ENCODE measurements at places on chromosomes 7 and 10. TPM values are rescaled to one million over a fixed set of nuclear protein-coding genes. Genes with fewer than 3 reads are reported as not detected.

DNA sequence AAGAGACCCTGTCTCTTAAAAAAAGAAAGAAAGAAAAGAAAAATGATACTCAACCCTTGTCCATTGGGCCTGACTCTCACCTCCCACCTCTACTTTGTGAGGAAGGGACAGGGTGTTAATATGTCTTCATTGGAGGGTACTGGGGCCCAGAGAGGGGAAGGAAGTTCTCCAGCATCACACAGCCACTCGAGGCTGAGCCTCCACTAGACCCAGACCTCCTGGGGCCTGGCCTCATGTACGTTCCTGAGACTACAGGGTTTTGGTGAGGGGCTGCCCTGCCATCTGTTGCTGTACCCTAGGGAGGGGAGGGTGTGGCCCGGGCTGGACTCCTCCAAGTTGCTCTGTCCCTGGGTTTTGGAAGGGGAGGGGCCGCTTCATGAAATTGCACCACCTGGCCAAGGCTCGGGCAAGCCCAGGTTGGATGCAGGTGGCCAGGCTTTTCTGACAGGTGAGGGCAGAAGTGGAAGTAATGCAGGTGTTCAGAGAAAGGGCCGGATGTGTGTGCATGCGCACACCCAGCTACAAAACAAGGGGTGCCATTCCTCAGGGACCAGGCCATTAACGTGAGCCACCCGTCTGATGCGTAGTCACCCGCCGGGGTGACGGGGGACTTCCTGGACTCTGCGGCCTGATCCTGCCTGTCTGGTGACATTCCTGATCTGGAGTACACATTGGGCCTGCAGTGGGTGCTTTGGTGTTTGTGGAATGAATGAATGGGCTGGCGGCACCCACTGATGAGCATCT lies 21.7 kb downstream of the GTF2IRD1 start:
- peak; percentile 18 for DNase-seq

GRCh38 chr10:19767876-19768275 lies 48.4 kb upstream of the PLXDC2 start:
- no peak for DNase-seq

DNA sequence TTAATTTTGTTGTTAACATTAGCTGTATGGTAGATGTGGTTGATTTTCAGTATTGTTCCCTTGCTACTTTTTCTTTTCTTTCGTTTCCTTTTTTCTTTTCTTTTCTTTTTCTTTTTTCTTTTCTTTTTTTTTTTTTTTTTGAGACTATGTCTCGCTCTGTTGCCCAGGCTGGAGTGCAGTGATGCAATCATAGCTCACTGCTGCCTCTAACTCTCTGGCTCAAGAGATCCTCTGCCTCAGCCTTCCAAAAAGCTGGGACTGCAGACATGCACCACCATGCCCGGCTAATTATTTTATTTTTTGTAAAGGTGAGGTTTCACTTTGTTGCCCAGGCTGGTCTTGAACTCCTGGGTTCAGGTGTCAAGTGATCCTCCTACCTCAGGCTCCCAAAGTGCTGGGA lies 14.4 kb downstream of the SLC26A3 start:
- no peak for DNase-seq

- no peak for DNase-seq
Observed at GRCh38 chr7:43618073-43618472, 35.2 kb downstream of the STK17A start.

- no peak for DNase-seq
Observed at GRCh38 chr10:98511876-98512275, 65.1 kb upstream of the HPS1 start.

HOXA6 gene
- total RNA-seq: 2.0 TPM

CPN1 gene
- total RNA-seq: not detected

DNA sequence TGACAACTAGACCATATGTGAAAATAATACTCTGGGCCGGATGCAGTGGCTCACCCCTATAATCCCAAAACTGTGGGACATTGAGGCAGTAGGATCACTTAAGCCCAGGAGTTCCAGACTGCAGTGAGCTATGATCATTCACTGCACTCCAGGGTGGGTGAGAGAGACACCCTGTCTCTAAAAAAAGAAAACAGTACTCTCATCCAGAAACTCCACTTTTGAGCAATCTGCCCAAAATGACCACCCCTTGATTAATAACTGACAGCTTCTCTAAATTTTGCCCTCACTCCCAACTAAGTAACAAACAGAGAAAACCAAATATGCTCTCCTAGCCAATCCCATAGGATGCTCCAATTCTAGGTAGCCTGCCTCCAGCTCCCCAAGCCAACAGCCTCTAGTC lies 62.5 kb upstream of the AKR1E2 start:
- DNase-seq: no peak

DNA sequence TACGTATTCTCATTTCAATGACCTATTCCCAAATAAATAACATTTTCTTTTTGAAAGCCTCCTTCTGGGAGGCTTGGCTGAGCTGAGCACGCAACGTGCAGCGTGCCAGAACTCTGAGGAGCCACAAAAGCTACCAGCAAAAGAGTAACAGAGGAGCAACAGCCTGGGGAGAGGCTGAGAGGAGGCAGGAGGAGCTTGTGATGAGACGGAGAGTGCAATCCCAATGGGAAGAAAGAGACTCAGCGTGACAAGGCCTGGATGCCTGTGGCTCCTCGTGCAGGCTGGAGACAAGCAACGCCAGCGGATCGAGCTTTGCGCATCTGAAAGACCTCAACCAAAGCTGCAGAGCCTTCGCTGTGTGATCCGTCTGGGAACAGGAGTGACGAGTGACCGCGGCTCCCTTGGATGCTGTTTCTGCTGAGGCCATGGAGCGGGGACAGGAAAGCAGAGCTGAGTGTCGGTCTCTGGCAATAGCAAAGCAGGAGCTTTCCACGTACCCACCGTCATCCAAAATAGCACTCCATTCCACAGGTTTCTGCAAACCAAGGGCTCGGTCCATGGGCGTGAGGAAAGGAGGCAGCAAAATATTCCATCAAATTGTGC lies 171.7 kb upstream of the PFKP start:
- DNase-seq: no peak

DNA sequence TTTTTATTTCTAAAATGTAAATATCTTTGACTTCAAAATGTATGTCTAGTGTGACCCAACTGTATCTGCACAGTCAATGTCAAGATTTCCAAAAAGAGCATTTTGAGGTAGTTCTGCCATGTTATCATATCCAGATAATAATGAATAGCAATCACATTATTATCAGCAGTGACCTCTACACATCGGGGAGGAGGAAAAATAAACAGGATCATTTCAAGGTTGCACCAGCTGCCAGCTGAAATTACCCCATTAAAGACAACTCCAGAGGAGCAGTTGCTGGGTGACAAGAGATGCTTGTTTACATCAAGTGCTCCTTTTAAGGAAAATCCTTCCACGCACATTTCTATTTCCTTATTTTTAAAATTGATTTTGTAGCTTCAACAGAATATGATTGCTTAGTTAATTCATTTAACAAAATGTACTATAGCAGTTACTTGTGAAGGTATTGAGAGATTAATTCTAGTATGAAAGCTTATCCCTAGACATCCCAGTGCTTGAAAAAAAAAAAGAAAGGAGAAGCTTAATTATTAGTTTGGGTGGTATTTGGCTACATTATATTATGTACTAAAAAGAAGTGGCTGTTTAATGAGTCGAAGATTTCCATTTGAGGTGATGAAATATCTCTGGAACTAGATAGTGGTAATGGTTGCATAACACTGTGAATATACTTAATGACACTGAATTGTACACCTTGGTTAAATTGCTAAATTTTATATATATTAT lies 19.3 kb upstream of the SLC35G1 start:
- no peak for DNase-seq

DNA sequence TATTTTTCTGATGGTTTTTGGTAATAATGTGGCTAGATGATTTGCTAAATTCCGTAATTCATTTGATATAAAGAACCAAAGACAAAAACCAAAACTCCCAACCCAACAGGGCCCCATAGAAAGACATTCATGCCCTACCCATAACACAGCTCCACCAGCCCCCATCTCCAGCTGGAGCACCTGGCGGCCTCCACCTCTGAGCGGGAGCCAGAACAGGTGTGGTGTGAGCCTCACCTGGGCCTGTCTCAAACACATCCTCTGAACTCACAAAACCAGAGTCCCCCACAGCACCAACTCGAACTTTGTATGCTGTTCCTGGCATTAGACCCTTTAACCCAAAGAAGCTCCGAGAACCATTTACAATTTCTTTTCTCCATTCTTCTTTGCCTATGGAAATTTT lies 36.5 kb upstream of the LAMB4 start:
- DNase-seq: no peak

- DNase-seq: peak; percentile 45
Observed at GRCh38 chr10:132458586-132459300, 61.7 kb downstream of the PWWP2B start.

PNLIPRP2 gene
- not detected for total RNA-seq

DNA sequence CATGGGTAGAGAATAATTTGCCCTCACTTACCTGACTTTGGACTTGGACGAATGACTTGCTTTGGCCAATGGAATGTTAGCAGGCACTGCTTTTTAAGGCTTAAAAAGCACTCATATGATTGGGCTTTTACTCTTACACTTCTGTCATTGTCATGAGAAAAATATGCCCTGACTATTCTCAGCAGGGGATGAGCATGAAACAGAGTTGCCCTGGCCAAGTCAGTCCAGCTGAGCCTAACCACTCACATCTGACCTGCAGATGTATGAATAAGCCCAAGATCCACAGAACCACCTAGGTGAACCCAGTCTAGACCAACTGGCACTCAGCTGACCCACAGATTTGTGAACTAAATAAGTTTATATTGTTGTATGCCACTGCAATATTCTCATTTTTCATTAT lies 573.5 kb downstream of the TNS3 start:
- DNase-seq: no peak
